ENCODE measurements at places on chromosomes 6 and 20.

GRCh38 chr6:5206920-5207561 is 53.7 kb downstream of the LYRM4 start:
- no peak for DNase-seq

GRCh38 chr20:1177680-1178079 is 7.1 kb downstream of the TMEM74B start:
- no peak for DNase-seq

GRCh38 chr6:18244251-18244650 is 20.1 kb downstream of the DEK start:
- no peak for DNase-seq

GRCh38 chr6:137602313-137603197 is 108.4 kb upstream of the OLIG3 start:
- DNase-seq, result no peak
